ENCODE measurements at places on chromosomes 16 and 17. TPM values are rescaled to one million over a fixed set of nuclear protein-coding genes. Genes with fewer than 3 reads are reported as not detected.

The SMTNL2 gene
- total RNA-seq: not detected

DNA sequence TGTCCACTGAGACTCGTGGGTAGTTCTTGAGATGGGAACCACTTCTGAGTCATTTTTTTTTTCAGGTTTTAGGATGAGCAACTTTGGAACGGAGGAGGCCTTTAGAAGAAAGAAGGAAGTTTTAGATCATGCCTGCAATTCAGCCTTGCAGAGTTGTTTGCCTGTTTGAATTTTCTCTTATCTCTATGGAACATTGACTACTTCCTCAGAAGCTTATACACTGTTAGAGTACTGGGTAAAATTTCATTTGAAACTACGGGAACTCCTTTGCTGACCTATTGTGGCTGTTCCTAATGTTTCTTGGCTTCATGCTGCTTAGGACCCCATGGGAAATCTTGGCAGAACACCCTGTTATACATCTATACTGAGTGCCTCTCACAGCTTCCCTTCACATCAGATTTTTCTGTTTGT, 70.8 kb downstream of the MAP2K6 start:
- H3K4me3 ChIP-seq: no peak overlapping the region
- no peaks in the 10 kb centered on the region for H3K36me3 ChIP-seq
- H3K27ac ChIP-seq: no peak overlapping the region
- no peaks in the 10 kb centered on the region for H3K4me1 ChIP-seq
- H3K27me3 ChIP-seq: no peaks in the 10 kb centered on the region

GRCh38 chr17:73307130-73307529, 4.7 kb downstream of the CDC42EP4 start:
- DNase-seq: no peak
- H3K4me1 ChIP-seq: peaks cover 17% of the 10 kb centered on the region

DNA sequence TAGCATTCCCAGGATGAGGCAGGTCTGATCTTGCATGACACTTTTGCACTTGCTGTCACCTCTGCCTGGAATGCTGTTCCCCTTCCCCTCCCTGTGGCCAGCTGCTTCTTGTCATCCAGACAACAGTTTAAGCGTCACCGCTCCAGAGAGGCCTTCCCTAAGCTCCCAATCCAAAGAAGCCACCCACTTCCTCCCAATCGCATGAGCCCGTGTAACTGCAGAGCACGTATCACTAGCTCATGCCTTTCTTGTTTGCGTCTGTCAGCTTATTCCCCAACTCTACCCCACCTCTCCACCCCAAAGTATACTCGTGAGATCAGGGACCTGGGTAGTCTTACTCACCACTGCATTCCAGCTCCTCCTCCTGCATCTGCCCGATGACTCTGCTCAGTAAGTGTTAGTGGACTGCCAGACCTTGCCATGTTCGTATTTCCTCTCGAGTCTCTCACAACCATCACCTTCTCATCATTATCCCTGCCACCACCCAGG, 92.8 kb downstream of the GAS7 start:
- H3K4me3 ChIP-seq: no peak overlapping the region
- DNase-seq: no peak
- H3K27ac ChIP-seq: no peak overlapping the region
- peaks cover 5% of the 10 kb centered on the region for H3K4me1 ChIP-seq

- peak overlapping the region; percentile 56 for H3K4me3 ChIP-seq
- H3K36me3 ChIP-seq: peaks cover 14% of the 10 kb centered on the region
- DNase-seq: peak; percentile 53
- no peaks in the 10 kb centered on the region for H3K27me3 ChIP-seq
- H3K4me1 ChIP-seq: peaks cover 47% of the 10 kb centered on the region
Measured at GRCh38 chr17:18860161-18860972, 2.4 kb downstream of the PRPSAP2 start.

All from activated CD8-positive, alpha-beta T cell treated with anti-CD3 and anti-CD28 coated beads, Interleukin-2, amount 10 ng/mL, durations not matched to agents 7 days and 5 days (primary cell).